ENCODE measurements at places on chromosomes 1 and 21. TPM values are rescaled to one million over a fixed set of nuclear protein-coding genes. Genes with fewer than 3 reads are reported as not detected.

GRCh38 chr1:201849372-201850052 lies 20.6 kb downstream of the IPO9 start:
- DNase-seq = no peak

- DNase-seq = no peak
Measured at GRCh38 chr1:15065291-15065690, 88.3 kb upstream of the TMEM51 start.

GRCh38 chr21:37463083-37463801 lies 96.7 kb downstream of the DYRK1A start:
- no peak for DNase-seq

DNA sequence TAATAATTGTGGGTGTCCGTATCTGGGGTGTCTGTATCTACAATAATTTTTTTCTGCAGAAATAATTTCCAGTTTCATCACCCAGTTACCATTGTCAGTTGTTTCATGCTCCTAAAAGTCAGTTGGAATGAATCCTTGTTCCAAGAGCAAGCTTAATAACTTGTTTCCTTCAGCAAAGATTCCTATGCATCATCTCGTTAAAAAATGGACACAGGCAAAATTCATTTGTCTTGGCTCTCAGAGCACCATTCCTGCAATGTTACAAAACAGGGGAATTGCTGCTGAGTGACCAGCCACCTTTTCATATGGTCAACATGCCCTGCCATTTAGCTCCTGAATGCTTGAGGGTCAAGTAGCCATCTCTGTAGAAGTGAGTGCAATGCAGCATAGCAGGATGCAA lies 393.4 kb downstream of the KCNT2 start:
- no peak for DNase-seq

DNA sequence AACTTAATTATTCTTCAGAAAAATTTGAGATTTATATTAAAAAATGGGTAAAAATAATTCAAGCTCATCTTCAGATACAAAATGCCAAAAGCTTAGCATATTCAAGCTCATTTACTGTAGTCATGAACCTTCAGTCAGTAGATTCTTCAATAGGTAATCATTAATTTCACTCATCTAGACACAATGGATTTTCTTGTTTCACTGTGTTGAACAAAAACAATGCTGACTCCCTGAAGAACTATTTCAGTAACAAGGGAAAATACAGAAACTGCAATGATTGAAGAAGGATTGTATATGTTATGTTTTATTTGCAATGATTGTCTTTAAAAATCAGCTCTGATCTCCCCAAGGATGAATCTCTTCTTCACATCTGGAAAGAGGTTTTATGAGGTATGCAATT lies 9.2 kb upstream of the HOOK1 start:
- DNase-seq = no peak

- no peak for DNase-seq
Measured at GRCh38 chr1:20141001-20141400, 1.9 kb downstream of the PLA2G2F start.

- peak; percentile 56 for DNase-seq
Measured at GRCh38 chr1:221439747-221440501, 302.0 kb downstream of the DUSP10 start.

GRCh38 chr1:196209983-196210382 lies 398.3 kb downstream of the KCNT2 start:
- DNase-seq = no peak

The RCOR3 gene
- total RNA-seq = 43.5 TPM

The APCS gene
- total RNA-seq = not detected

The DCST1 gene
- total RNA-seq = not detected

The RHD gene
- total RNA-seq = not detected

All from activated CD8-positive, alpha-beta memory T cell treated with anti-CD3 and anti-CD28 coated beads, Interleukin-2, amount 10 ng/mL, durations not matched to agents 7 days and 5 days (primary cell).